T-helper 1 cell (primary cell): ENCODE measurements at places on chromosomes 6 and 20.

DNA sequence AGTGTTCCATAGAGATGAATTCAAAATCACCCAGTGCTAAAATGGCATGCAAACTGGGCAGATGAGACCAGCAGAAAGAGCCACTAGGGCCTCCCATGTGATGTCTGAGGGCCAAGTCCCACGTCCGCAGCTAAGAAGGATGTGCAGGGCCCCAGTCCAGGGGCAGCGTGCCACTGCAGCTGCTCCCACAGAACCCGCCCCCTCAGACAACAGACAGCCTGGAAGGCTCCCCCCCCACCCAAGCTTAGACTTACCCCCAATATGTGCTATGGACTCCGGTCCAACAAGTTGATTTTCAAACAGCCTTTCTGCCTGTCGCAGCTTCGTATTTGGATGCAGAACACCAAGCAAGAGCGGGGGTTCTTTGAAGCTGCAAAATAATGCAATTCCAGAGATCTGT is 14.0 kb downstream of the APMAP start:
- DNase-seq, result no peak

DNA sequence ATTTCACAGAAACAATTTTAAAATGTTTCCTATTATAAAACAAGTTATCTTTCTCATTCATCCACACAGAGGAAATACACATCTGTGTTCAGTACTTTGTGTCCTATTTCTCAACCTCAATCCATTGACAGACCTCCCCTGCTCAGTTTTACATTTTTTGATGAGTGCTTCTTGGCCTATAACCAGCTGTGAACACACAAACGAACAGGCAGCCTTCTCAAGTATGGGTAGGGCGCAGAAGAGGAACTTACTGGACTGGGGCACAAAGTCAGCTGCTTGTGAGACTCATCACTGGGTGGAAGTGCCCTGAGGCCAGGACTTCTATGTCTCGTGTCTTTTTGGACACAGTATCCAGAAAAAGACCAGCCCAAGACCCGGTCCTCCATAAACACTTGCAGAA is 2.8 kb downstream of the RPS6KA2 start:
- no peak for DNase-seq

GRCh38 chr20:60403105-60403741 is 445.0 kb downstream of the CDH26 start:
- DNase-seq, result no peak

DNA sequence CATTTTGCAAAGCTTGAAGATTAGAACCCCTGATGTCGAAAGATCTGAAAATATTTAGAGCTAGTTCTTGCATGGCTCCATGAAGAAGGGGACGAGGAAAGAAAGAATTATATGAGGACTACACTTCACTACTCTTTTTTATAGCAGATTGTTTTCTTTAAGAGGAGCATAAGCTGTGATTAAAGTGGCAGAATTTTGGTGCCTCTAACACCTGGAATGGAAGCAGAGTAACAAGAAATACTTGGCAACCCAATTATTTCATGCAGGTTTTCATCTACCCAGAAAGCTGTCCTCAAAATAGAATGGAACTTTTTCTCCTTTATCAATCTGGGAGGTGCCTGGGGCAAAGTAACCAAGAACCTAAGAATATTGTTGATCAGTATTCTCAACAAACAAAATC is 4.0 kb downstream of the METTL24 start:
- DNase-seq, result no peak

GRCh38 chr6:93779086-93779841 is 359.9 kb upstream of the EPHA7 start:
- DNase-seq, result no peak

DNA sequence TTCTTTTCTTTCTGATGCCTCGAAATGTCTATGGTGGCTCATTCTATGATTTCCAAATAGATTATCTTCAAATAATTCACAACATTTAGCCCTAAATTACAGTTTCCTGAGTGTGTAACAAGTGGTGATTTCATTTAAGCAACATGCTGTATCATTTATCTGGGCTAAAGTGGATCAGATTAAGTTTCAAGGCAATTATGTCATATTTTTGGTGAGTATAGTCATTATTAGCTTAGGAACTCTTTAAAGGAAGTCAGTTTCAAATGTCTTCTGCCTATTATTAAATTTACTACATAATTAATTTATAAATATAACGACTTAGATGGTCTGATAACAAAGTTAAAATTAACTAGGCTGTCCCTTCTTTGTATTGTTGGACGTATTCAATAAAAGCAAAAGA is 847.9 kb upstream of the FLRT3 start:
- DNase-seq, result no peak

GRCh38 chr6:115067690-115068447 is 725.0 kb upstream of the HS3ST5 start:
- no peak for DNase-seq

GRCh38 chr6:75484535-75484934 is 9.1 kb downstream of the FILIP1 start:
- no peak for DNase-seq

DNA sequence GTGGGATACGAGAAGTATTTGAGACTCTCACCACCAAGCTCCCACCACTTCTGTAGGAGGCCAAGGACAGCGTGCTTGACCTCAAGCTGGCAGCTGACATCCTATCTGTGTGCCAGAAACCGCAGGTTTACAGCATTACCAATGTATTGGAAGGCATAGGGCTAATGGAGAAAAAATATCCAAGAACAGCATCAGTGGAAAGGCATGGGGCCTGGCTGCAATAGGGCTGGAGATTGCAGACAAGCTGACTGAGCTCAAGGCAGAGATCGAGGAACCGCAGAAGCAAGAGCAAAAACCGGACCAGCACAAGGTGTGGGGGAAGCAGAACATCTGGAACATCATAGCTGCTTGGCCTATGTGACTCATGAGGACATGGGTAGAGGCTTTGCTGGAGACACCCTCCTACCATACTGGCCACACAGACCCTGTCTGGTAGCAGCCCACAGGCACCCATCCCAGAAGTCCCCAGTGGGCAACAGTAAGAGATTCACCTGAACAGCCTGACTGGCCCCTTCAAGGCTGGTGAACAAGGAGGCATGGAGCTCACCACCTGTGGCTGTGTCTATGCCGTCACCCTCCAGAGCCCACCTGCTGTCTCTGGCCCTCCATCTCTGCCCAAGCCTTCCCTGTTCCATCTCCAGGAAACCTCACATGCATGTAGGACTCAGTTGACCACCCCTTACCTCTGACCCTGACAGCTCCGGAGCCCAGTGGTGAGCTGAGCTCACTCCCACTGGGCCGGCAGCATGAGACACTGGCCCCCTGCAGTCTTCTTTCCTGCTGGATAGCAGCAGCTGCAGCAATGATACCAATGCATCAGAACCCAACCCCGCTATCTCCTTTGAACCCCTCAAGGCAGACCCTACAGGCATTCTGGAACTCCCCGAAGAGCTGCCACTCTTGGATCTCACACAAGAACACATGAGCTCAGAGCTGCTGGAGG is 171.1 kb downstream of the KIF6 start:
- no peak for DNase-seq

GRCh38 chr20:49669601-49670189 is 44.0 kb downstream of the B4GALT5 start:
- no peak for DNase-seq

DNA sequence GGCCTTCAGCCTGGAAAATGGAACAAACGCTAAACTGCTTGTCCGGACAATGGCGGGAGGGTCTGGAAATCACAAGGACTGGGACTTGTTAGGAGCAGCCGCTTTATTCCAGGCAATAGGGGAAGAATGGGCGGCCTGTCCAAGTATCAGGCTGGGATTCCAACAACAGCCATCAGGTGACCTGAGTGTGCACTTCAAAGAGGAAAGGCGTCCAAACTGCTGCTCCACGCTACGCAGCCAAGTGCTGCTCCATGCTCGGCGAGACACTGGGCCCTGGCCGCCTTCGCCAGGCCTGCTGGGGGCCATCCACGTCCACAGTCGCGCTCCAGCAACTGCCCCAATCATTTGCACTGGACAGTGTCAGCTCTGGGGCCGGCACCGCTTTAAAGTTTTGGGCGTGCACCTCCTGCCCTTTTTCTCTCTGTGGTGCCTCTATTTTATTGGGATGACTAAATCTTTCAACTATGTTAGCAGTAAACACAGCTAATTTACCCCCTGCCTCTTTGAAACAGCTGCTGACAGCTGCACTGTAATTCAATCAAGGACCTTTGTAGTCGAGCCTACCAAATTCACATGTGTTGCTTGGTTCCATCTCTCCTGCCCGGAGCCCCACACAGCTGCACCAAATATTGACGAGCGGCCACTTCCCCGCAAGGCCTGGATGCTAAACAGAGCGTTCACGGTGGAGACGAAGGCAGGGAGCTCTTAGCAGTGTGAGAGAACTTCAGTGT is 98.3 kb downstream of the BMP7 start:
- no peak for DNase-seq

GRCh38 chr20:37880726-37881591 is 22.0 kb upstream of the VSTM2L start:
- DNase-seq, result no peak

GRCh38 chr6:32868257-32868788 is 14.3 kb downstream of the PSMB9 start:
- peak; percentile 69 for DNase-seq

DNA sequence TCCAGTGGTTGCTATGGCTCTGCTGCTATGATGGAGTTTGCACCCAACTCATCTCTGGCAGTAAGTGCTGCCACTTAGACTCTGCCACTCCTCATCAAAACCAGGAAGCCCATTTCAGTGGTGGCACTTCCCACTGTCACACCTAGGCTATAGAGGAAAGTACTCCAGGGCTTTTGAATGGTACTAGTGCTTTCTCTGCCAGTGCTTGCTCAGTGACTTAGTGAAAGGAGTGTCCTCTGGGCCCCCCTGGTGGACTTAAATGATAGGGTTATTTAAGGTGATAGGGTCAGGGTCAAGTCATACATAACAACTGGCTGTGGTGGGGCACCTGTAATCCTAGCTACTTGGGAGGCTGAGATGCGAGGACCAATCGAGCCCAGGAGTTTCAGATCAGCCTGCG is 22.8 kb downstream of the FITM2 start:
- no peak for DNase-seq

DNA sequence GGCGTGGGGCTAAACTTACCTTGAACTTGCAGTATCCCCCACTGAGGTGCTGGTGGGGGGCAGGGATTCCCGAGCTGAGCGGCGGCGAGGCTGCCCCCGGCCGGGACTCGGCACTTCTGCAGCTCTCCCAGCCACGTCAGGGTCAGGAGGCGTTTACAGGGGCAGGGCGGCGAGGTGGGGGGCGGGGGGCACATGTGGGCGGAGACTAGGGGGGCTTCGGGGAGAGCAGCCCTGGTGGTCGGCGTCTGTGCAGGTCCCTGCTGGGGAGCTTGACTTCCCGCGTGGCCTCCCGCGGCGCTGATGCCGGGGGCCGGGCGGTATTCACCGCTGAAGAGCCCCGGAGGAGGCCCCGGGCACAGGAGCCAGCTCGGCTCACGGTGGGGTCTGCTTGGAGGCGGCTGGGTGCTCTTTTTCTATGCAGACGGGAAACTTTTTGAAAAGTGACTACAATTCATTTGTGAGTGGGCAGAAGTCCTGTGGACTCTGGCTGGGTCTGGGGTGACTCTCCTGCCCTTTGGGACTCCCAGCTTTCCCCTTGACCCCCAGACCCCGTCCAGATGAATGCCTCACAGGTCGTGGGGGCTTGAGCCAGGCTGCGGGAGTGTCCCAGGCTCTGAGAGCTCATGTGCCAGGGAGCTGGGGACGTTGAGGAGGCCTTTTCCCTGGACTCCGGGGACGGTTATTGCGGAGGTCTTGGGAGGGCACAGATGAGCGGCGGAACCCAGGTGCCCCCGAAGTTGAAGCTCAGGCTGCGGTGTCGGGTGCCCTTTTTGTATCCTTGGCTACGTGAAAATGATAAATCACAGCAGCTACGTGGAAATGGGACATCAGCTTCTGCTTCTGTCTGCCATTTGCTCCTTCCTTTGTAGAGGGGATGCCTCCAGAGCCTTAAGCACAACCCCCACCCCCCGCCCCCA is 75.9 kb upstream of the GATA5 start:
- no peak for DNase-seq

GRCh38 chr6:68252632-68253031 is 382.4 kb upstream of the ADGRB3 start:
- no peak for DNase-seq

- DNase-seq, result no peak
Measured at GRCh38 chr6:6971369-6971768, 136.4 kb upstream of the RREB1 start.

- no peak for DNase-seq
Measured at GRCh38 chr6:73131706-73132105, 93.6 kb downstream of the KHDC1L start.

GRCh38 chr6:33744001-33744848 is 2.5 kb downstream of the IP6K3 start:
- peak; percentile 64 for DNase-seq

- DNase-seq, result no peak
Measured at GRCh38 chr6:90190752-90191395, 105.8 kb downstream of the BACH2 start.
